ENCODE measurements at places on chromosomes 4 and X. TPM values are rescaled to one million over a fixed set of nuclear protein-coding genes. Genes with fewer than 3 reads are reported as not detected.

The HEPH gene
- total RNA-seq: 137 TPM

DNA sequence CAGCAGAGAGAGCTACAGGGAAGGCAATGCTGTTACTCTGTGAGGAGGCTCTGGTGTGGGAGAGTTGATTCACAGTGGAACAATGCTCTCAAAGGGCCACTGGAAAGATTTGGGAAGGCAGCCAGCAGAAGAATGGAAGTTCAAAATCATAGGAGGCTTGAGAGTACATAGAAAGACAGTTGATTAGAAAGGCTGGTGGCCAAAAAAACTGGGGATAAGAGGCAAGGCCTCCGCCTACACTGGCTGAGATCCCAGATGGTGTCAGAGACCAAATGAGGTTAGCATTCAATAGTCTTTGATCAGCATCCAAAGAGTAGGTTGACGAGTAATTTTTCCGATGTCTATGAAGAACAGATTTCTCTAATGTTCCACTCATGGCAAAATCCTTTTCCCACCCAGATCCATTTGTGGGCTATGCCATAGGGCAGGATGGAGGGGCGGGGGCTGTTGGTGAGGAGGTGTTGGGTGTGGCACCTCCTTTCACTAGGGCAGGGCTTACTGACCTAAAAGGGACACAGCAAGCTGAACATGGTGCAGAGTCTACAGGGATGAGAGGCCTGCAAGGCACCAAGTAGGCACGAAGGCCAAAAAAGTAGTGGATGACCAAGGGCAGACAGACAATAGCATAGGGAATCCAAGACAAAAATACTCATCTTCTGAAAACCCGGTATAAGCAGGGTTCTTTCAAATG, 15.1 kb downstream of the TEC start:
- DNase-seq: peak; percentile 94

- no peak for DNase-seq
Measured at GRCh38 chrX:115229337-115230003, 4.4 kb downstream of the LRCH2 start.

DNA sequence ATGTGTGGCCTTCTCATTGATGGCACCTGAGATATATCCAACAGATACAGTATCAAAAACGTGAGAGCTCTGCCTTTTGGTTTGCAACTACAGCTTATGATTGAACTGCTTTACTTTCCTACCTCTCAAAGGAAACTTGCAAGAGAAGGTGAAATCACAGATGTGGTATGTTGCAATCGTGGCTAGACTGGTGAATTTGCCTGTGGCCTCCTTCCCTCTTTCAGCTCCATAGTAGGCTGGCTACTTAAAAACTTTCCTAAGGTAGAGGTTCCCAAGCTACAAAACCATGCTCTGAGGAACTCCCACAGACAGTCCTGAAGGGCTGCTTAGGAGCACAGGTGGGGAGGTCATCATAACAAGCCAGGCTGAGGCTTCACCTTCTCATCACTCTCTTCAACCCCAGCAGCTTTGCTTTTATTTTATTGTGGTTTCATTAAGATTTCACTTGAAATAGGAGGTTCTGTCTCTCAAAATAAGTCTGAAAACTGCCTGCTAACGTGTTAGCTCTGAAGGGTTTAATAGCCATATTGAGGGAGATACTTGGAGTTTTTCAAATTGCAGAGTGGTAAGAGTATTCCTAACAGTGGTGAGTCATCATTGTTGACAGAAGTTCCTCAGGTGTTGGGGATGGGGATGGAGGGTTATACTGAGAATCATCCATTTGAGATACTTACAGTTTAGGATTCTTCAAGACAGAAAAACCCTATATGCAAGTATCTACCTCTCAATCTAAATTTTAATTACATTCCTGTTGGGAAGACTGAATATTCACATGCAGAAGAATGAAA, 93.5 kb upstream of the UCP1 start:
- DNase-seq: peak; percentile 27

DNA sequence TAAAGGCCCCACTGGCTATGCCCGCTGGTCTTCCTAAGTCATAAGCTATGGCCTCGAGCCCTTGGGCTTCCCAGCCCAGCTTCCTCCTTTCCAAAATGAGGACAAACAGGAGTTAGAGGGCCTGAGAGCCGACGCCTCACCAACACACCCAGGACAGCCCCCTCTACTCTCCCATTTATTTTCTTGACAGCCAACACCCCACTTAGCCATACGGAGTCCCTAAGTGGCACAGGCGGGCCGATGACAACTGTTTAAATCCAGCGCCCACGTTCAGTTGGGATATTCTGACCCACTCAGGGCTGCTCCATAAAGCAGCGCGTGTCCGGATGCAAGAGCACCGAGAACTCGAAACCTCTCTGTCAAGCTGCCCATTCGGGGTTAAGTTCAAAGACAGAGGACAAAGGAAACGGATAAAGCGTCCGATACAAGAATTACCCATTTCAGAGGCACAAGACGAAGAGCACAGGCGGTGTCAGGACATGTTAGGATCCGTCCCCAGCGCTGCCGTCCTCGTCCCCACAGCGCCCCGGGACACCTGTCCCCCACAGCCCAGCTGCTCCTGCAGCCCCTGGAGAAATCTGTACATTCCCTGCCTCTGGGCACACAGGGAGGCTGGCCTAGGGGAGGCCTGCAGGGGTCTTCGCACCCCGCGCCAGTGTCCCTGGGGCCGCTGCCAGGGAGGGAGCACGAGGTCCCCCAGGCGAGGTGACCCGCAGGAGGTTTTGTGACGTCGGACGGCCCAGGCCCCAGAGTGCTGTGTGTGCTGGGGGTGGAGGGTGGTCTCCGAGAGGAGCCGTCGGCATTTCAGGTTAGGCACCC, 1.2 kb downstream of the PRKX start:
- peak; percentile 18 for DNase-seq

DNA sequence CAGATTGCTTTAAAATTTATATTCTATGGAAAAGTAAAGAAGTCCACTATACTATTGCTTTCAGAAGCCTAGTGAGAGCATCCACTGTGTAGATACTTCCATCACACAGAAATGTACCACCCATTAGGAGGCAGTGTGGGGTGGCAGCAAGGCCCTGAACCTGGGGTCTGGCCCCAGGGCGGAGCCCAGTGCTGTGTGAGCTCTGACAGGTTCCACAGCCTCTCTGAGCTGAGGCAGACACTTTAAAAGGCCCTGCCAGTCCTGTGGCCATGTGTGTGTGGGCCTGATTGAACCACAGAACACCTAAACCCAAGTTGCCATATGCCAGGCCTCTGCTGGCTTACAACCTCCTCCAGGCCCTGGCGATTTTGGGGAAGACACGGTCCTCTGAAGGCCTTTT, 49.2 kb downstream of the PHKA2 start:
- no peak for DNase-seq

The OR13H1 gene
- not detected for total RNA-seq

Data from cardiac muscle cell (in vitro differentiated cells and primary cell).